NCI-H2081 (cell line): ENCODE measurements at places on chromosomes 12 and 14.

DNA sequence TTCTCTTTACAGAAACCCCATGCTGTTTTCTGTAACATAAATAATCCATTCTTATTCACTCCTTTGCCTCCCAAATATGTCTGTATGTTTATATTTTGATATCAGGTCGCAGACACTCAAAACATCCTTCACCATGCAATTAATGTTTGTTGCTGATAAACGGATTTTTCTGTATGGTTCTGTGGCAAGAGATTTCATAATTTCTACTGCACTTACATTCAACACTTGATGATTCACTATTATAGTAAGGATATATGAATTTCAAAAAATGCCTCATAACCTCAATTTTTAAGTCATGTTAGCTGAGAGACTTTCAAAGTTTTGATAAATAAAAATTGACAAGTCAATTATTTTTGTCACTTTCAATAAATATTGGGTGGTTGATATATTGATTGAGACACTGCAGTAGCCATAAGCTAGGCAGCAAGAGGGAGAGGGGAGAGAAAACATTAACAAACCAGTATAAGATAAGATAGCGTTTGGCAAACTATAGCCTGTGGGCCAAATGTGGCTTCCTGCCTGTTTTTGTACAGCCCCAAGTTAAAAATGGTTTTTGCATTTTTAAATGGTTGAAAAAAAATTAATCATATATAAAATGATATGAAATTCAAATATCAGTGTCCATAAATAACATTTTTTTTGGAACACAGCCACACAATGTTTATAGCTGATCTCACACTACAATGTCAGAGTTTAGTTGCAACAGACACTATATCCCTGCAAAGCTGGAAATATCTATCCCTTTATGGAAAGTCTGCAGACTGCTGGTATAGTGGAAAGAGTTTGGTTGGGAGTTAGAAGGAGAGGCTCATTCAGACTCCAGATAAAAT is 18.3 kb downstream of the ALDH6A1 start:
- no peak for DNase-seq

DNA sequence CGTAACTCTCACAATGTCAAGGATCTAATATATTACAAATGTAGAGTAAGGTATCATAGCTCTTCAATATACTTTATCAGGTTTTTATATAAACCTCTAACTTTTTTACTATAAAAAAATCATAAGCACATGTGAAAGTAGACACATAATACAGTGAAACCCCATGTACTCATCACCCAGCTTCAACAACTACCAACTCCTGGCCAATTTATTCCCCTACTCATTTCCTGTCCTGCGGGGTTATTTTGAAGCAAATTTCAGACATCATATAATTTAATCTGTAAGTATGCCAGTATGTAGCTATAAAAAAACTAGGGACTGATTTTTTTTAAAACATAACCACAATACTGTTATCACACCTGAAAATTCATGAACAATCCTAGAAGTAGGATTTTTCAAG is 47.7 kb downstream of the NOPCHAP1 start:
- no peak for DNase-seq

GRCh38 chr12:78756936-78757335 is 107.6 kb upstream of the SYT1 start:
- no peak for DNase-seq

GRCh38 chr14:99522934-99523703 is 41.9 kb downstream of the CCNK start:
- no peak for DNase-seq

- DNase-seq: peak; percentile 33
These were observed 182.9 kb downstream of the EXOC5 start for GRCh38 chr14:57085801-57086200.

DNA sequence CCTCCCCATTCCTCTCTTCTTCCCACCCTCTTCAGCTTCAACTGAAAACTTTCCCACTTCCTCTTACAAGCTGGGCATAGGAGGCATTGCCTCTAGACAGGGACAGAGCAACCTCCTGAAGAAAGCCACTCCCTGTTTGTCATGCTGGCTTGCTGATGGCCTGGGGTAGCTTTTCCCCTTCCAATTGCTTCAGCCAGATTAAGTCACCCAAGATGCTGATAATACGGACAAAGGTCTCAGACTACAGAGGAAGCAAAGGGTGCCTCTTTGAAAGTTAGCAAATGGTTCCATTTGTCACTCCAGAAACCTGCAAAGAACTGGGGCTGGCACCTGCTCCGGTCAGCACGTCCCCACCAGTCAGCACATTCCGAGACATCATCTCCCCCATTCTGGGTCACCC is 6.0 kb downstream of the KRT2 start:
- DNase-seq: no peak

DNA sequence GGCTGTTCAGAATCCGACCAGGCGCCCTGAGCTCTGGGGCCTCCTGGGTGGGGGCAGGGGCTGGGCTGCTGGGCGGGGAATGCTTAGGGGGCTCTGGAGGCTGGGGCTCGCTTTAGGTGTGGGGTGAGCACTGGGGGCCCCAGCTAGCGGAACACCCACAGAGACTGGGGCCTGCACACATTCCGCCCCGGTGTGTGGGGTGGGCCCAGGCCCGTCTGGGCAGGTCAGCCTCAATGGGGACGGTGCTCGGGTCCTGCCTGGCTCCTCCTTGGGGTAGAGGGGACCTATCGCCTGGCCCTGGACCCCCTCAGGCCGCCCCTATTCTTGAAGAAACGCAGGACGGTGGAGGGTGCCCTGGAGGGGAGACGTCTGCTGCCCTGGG is 364.8 kb downstream of the TMEM121 start:
- no peak for DNase-seq

DNA sequence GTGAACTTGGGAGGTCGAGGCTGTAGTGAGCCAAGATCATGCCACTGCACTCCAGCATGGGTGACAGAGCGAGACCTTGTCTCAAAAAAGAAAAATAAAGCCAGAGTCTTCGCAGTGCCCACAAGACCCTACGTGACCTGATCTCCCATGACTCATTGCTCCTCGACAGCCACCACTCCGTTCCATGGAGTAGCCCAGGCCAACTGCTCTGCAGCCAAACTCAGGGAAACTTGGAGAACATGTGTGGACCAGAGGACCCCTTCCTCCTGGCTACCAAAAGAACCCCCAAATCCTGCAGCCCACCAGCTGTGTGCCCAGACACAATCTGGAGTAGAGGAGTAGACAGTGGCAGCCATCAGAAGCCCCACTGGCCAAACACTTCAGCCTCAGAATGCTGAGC is 32.1 kb upstream of the PPP2R5C start:
- no peak for DNase-seq

DNA sequence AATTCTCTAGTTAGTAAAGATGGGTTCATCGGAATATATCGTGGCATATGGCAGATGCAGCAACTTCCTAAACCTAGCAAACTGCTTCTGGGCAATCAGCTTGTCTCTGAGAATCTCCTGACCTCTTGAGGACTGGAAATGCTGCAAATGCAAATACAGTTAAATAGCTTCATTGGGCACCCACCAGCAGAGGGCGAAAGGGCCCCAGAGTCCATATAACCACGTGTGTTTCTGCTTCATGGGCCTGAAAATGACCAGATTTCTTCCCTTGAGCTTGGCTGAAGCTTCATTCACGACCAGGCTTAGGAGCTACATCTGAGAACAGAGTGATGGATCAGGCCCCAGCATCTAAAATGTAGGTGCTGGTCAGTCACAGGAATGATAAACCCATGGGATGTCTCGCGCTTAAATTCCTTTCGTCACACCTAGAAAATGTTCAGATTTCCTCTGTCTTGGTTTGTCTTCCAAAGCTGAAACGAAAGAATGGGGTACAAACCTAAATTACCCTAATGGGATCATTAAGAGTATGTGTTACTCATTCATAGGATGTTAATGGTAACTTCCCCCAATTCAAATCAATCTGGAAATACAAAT is 1482.5 kb upstream of the TMEM132C start:
- peak; percentile 6 for DNase-seq

GRCh38 chr12:97982684-97983083 is 520.1 kb downstream of the RMST start:
- no peak for DNase-seq

GRCh38 chr12:111441107-111441928 is 35.6 kb downstream of the SH2B3 start:
- no peak for DNase-seq

GRCh38 chr14:33369972-33370371 is 431.3 kb downstream of the NPAS3 start:
- no peak for DNase-seq

DNA sequence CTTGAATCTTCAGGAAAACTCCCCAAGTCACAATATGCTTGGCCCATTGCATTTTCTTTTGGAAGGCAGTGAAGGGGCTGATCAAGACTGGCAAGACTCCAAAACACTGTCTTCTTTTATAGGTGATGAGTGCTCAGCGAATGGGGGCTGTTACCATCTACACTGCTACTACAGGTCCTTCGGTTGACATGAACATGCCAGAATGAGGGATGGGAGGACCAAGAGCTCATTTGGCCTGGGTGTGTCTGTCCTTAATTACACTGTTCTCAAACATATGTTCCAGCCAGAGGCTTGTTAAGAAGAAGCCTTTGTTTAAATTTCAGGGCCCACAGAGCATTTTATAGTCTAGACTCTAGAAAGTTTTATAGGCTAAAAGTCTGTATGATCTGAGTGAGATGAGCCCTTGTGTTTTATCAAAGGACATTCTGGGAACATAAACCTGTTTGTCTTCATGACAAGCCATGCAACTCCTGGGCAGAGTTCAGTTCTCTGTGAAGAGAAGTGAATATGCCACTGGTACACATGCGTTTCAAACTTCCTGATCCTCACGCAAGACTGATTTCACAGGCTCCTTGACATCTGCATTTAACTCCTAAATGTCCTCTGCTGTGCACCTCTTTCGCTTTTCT is 4.7 kb upstream of the FAM234B start:
- DNase-seq: no peak

DNA sequence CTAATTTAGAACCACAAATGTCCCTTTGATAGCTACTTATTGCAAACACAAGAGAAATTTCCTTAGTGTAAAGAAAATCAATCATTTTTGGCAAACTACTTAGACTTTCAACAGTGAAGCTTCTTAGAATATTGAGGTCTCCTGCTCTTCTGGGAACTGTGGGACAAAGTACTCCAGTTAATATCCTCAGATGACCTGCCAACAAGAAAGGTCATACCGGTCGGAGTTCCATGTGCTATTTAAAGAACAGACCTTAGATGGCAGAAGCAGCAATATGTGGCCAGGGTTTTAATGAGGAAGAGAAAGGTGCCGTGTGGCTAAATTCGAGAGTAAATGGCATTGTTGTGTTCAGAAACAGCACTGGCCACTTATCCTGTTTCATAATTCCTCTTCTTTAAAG is 114.7 kb upstream of the AMIGO2 start:
- no peak for DNase-seq

- DNase-seq: no peak
These were observed 86.1 kb downstream of the SYNE2 start for GRCh38 chr14:63939006-63939270.

- DNase-seq: peak; percentile 22
These were observed 29.7 kb downstream of the CHGA start for GRCh38 chr14:92952481-92953298.

DNA sequence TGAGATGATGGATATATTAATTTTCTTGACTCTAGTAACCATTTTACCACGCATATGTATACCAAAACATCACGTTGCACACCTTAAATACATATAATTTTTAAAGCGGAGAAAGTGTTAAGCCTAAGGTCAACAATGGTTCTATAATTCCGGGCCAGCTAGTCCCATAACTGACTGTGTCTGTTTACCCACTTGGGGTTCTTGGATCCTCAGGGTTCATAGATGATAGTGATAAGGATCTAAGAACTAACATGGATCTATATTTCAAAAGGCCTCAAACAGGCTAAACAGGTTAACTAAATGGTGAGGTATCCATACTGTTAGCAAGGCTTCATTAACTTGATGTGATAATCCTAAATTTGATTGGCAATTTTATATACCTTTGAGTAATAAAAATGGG is 9.8 kb downstream of the SLC38A1 start:
- no peak for DNase-seq

GRCh38 chr12:70643939-70644338 is 6.7 kb upstream of the PTPRB start:
- no peak for DNase-seq

DNA sequence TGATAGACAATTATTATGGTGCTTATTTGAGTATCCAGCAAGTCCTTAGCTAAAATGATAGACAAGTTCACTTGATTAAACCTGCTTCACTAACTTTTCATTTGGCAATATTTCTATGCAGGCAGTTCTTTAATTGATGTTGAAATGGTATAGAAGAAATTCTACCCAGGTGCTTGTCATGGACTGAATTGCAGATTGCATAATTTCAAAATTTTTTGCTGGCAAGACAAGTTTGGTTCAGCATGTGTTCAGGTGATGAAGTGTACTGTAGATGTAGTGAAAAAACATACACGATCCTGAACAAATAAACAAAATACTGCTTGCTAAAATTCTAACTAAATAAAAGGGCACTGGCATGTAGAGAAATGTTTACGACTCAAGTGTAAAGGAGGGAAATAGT is 189.0 kb downstream of the FOXA1 start:
- no peak for DNase-seq

GRCh38 chr14:88614218-88614907 is 51.5 kb downstream of the ZC3H14 start:
- DNase-seq: no peak

DNA sequence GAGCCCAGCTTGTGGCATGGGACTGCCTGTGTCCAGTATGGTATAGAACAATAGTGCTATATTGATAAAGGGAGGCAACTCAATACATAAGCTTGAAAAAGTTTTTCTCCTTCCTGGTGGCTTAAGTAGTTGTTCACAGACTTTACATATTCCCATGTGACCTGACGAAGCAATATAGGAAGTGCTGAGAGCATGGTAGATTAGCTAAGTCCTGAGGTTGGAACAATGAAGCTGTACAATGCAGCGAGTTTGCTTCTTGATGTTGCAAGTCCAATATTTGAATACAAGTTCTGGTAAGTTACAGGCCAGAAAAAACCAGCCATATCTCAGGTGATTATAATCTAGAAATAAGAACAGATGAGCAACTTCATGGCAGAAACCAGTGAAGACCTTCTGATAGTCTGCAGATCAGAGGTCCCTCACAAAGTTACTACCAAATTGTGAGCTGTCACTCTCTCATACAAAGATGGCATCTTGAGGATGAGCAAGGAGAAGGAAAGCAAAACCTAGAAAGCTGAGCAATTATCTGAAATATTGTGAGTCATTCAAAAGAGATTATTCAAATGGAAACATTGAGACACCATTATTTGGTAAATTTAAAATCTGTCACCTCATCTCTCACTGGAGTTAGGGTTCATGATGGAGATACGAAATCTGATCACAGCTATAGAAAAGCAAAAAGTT is 72.9 kb upstream of the BTG1 start:
- no peak for DNase-seq
